M059J (cell line): ENCODE measurements at places on chromosomes 1 and 21. TPM values are rescaled to one million over a fixed set of nuclear protein-coding genes. Genes with fewer than 3 reads are reported as not detected.

AVPR1B gene
- not detected in 2 replicates for total RNA-seq

SLC6A17 gene
- 0.12 and 0.59 TPM in 2 replicates for total RNA-seq

TNFRSF4 gene
- total RNA-seq, result not detected in 2 replicates

DNA sequence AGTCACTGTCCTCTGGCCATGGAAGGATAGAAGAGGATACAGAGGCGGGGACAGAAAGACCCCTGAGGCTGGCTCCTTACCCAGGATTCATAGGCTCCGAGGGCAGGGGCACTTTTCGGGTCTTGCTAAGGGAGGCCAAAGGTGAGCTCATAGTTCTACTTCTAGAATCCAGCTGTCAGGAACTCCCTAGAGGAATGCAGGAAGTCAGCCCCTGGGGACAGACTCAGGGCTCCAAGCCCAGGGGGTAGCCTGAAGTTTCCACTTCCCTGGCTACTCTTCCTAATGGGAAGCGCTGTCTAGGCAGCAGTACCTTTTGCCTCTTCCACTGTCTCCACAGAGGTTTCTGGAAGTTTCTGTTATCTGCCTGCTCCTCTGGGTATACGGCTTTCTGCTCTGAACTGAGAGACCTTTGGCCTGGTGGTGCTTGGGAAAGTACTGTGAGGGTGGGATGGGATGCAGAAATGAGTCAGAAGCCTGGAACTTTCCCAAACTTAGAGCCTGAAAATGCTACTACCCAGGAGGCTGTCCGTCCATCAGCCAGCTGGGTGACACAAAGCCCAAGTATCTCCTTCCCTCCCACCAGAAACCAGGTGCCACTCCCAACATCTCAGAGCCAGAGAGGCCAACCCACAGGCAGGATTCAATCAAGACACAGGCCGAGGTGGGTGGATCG is 3.6 kb downstream of the UBXN11 start:
- peak; percentile 90 for DNase-seq

DNA sequence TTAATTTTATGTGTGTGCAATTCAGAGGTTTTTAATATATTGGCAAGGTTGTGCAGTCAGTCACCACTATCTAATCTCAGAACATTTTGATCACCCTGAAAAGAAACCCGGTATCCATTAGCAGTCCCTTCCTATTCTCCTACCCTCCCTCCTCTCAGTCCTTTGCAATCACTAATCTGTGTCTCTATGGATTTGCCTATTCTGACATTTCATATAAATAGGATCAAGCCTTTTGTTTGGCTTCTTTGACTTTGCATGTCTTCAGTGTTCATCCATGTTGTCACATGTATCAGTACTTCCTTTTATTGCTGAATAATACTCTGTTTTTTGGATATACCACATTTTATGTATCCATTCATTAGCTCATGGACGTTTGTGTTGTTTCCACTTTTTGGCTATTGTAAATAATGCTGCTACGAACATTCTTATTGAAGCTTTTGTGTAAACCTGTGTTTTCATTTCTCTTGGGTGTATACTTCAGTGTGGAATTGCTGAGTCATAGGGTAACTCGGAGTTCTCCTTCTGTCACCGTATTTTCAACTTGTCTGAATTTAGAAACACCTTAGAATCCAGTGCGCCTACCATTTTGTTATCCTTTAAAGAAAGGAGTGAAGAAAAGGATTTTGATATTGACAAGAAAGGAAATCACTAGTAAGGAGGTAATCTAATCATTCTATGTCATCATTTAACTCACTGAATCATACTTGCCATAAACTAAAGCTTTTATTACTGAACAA is 3.4 kb downstream of the CEP85 start:
- DNase-seq, result peak; percentile 73

GRCh38 chr1:37776946-37777516 is 12.1 kb upstream of the EPHA10 start:
- no peak for DNase-seq

DNA sequence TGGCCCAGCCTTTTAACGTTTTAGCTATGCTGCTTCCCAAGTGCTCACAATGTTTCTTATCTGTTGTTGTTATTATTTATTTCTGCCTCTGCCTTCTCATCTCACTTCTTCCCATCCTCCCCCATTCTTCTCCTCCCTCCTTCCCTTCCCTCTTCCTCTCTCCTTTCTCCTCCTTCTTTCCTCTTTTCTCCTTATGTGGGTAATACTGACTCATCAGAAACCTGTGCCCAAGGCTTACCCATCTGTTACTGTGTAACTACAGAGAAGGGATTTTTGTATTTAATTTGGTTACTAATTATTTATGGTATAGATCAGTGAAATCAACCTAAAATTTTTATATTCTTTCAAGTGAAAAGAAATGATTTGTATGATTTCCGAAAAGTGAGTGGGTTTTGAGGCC is 120.3 kb downstream of the KCNK2 start:
- no peak for DNase-seq

HFM1 gene
- total RNA-seq, result 0.10 TPM in 1 of 2 replicates, not detected in the other

DNA sequence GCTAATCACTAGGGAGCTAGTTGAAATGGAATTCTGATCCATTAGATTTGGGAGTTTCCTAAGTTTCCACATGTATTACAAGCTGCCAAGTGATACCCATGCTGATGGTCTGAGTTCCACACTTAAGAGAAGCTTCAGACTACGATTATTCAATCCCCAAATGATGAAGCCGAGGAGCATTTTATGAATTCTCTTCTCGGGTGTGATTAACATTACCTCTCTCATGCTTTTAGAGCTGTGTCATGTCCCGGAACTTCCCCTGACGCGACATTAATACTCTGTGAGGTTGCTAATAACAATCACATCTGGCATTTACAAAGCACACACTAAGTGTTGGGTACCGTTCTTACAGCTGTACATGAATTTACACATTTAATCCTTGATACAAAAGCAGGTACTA is 63.0 kb downstream of the KCNJ15 start:
- DNase-seq, result peak; percentile 52

DNA sequence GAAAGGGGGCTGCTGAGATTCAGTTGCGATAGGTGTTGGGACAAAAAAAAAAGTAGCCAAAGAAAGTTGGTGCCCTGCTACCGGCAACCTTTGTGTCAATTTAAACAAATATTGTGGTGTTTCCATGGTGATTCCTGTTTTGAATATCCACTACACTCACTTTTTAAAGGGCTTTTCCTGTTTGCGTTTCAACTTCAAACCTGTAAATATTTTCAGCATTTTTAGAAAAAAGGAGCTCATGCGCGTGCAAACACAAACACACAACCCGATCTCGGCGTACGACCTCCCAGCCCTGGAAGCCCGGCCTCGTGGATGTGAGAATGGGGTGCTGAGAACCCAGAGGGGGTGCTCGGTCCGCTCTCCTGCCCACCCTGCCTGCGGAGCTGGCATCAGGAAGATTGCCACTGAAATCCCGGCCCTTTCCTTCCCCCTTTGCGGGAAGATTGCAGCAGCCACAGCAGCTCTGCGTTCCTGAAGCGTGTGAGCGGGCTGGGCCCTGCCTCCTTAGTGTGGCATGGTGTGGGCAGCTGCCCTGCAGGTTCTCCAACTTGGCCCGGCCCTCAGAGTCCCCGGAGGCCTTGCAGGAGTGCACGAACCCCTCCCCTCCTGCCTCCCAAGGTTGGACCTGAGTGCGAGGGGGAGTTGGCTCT is 34.8 kb downstream of the CASZ1 start:
- peak; percentile 49 for DNase-seq

DNA sequence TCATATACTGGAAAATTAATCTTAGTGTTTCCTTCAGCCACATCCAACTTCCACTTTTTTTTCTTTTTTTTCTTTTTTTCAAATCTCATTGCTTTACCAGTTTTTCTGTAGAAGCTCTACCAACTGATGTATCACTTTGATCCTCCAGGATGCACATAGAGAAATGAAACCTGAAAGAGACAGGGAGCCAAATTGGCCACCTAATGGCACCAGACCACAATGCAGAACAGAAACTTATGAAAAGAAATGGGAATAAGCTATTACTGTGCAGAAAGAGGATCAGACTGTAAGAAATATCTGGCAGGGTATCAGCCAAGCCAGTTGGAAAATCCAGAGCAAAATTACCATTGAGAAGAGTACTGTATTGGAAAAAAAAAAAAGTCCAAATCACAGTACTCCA is 1514.2 kb downstream of the MRPL39 start:
- DNase-seq, result no peak

DNA sequence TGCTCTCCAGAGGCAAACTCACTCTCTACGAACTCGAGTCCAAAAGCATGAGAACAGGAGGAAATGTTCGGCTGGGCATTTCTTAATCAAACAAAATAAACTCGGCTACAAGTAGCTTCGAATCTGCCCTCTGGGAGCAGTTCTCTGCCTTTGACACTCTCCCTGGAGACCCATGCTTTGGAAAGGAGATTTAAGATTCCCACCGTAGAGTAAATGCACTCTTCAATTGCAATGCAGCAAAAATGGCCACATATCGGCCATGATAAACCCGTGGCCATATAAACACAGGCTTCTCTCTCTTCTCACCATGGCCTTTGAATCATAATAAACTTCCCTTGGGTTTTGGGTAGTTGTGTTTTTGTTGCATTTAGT is 215.4 kb downstream of the TOMM20 start:
- DNase-seq, result no peak

DNA sequence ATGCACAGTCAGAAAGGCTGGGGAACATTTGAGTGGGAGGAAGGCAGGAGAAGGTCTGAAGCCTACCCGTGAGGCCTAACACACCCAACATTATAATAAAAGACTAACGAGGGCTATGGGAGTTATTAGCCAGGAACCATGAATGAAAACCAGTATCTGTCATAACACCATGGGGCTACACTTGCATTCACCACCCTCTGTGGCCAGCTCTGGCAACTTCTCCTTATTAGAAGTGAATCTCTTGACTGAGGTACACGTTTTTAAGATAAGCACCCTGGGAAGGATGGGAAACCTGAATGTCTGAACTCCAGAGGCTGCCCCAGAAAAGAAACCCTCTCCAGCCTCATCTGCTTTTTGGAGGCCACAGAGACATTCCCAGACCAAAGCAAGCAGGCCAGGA is 204.3 kb upstream of the RAB4A start:
- no peak for DNase-seq

GRCh38 chr1:56758135-56758534 is 61.1 kb downstream of the FYB2 start:
- DNase-seq, result peak; percentile 65

FLG2 gene
- not detected in 2 replicates for total RNA-seq

- DNase-seq, result no peak
These were observed 37.1 kb upstream of the IL12RB2 start for GRCh38 chr1:67270541-67270940.

- no peak for DNase-seq
These were observed 278.4 kb downstream of the TM2D1 start for GRCh38 chr1:61446531-61446991.

- DNase-seq, result peak; percentile 63
These were observed 91.7 kb upstream of the GNG4 start for GRCh38 chr1:235741294-235741693.

C1orf226 gene
- 2.2 and 2.6 TPM in 2 replicates for total RNA-seq

DNA sequence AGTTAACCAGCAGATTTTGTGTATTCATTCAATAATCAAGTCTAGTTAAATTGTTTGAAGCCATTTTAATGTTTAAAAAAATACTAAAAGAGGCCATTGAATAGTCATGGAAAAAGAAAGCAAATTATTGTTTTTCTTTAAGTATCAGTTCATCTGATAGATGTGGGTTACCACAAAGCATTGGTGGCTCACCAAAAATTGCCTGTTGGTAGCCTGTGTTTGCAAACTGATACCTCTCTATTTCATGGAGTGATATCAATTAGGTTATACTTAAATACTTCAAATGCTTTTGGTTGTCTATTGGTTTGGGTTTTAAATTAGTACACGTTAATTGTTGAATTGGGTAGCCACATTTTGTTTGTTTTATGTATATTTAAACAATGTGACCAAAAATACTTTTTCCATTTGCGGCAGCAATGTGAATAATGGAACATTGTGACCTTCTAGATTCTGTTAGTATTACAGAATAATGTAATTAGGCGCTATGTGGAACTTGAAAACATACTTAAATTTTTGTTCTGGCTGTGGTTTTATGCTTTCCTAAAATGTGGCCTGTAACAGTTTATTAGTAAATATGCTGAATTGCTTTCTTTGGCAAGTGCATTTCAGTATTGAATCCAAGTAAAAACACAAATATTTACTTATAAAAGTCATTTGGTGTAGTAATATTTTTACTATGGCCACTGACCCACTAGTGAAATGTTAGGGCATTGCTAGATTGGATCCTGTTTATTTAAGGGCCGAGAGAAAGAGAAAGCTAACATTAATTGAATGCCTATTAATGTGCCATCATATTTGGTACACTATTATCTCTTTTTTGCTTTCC is 37.1 kb upstream of the NBL1 start:
- DNase-seq, result peak; percentile 21

GRCh38 chr1:109803901-109804331 is 40.2 kb upstream of the EPS8L3 start:
- peak; percentile 53 for DNase-seq

DNA sequence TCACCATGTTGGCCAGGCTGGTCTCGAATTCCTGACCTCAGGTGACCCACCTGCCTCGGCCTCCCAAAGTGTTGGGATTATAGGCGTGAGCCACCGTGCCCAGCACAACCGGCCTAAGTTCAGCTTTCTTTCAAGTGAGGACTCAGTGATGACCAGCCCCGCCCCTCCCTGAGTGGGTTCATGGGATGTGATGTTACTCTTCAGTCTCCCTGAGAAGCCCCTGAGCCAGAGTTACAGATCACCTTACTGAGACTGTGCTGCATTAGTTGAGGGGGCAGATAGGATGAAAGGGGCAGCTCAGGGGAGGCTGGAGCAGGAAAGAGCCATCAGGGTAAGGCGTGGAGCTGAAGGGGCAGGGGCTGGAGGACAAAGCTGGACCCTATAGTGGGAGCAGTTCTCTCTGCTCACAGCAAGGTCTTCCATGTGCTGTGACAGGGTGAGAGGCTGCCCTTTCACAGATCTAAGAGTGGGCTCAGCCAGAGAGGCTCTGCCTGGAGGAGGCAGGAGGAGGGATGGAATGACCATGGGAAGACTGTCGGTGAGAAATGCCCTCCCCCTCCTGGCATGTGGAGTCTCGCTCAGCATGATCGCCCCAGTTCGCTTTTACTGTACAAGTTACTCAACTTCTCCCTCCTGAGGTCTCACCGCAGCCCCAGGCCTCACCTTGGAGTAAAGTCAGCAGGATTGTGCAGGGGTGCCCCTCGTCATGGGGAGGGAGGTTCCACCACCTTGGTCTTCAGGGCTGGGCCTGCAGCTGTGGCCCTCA is 13.4 kb downstream of the SH2D2A start:
- no peak for DNase-seq

DNA sequence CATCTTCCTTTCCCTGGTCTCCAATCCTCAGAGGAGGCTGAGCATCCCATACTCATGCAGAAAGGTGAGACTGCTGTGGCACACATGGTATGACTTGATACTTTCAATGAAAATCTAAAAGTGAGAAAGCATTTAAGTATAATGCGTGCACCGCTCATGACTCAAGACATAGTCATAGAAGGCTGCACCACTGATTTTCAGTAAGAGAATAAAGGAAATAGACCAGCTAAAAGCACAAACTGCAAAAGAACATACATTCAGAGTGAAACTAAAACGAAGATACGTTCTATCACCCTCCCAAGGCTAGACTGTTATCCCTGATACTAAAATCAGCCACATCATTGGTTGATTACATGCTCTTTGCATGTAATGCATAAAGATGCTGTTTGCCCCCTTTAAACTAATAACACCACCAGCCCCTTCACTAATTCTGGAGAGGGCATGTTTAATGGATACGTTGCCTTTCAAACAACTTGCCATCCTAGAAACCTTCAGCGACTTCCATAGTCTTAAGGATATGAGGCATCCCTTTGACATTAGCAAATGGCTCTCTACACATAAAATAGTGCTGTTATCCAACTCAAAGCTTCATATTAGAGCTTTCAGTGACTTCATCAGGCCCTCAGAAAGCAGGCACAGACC is 2.1 kb downstream of the PLD5 start:
- no peak for DNase-seq
